ENCODE measurements at places on chromosomes 16 and 17.

GRCh38 chr17:78089576-78090281 lies 38.8 kb downstream of the TMC6 start:
- no peak for DNase-seq

GRCh38 chr17:76566988-76567431 lies 18.6 kb downstream of the ST6GALNAC2 start:
- DNase-seq, result no peak

GRCh38 chr16:7177875-7178274 lies 154.8 kb upstream of the RBFOX1 start:
- no peak for DNase-seq

DNA sequence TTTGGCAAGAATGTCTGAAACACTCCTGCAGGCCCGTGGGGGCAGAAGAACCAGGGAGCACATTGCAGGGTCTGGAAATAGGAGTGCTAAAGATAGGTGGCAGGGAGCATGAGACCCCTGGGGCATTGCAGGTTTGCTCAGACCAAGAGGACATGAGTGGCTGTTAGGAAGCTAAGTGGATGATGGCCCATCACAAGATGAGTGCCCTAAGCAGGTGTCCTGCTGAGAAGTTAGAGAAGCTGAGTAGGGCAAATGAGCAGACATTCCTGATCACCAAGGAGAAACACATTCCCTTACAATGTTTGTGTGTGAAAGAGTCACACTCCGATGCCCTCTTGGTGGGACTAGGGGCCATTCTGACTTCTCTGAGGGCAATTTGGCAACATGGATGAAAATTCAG lies 9.9 kb downstream of the MLYCD start:
- no peak for DNase-seq

DNA sequence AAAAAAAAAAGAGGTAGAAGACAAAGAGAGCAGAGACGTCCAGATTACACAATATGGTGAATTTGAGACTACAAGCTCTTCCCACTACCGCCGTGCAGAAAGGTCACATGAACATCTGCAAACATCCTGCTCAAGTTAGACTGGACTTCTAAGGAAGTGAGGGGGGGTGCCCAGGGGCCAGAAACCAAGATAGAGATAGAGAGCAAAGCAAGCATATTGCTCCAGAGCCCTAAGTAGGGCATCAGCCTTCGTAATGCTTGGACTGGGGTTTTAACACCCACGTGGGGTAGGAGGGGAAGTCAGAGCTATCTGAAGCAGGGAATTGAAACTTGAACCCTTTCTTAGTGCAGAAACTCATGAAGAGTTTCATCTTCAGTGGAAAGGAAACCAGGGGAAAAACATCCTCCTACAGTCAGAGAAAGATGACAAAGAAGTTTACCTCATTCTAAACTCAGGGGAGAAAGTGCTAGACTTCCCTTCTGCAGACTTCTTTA lies 8.7 kb downstream of the CLEC19A start:
- no peak for DNase-seq

GRCh38 chr16:30741461-30741914 lies 6.7 kb upstream of the PHKG2 start:
- no peak for DNase-seq

GRCh38 chr16:87407511-87408112 lies 15.5 kb downstream of the MAP1LC3B start:
- DNase-seq, result no peak

GRCh38 chr16:50165473-50165872 lies 12.4 kb downstream of the TENT4B start:
- no peak for DNase-seq

GRCh38 chr17:7910711-7911110 lies 5.4 kb downstream of the RNF227 start:
- no peak for DNase-seq

- no peak for DNase-seq
Measured at GRCh38 chr16:50581845-50582244, 33.6 kb downstream of the NKD1 start.

DNA sequence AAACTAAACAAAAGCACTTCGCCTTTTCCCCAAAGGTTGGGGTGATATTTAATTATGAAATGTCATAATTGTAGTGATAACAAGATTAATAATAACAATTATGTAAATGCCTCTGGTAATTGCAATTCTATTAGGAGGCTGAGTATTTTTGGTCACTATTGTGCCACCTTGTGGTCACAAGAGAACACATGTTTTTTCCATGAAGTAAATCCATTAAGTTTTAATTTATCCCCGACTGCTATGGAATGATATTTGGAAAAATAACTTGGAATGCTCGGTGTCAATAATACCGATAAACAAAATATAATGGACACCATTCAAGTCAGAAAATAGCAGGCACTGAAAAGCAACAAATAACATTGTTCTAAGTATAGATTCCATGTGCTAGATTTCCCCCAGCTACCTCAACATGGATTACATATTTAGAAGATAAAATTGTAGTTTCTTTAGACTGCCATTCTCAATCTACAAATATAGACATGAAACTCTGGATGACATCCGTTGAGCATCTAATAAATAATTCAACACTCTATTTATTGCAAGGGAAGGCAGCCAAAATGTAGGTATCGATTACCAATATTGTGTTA lies 25.0 kb upstream of the KCNJ2 start:
- no peak for DNase-seq

DNA sequence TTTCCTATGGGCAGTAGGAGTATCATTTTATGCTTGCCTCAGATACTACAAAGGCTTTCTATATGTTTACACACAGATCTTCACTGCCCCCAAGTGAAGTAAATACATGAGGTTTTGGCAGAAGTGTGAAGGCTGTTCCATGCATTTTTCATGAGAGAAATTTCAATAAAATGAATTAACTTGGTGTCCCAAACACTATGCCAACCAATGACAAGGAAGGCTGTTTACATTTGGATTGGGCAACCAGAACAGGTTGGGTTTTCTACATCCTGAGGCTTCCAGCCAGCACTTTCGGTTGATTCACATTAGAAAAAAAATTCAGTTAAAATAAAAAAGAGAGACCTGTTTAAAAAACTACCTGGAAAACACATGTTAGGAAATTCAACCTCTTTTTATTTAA lies 625.4 kb downstream of the KCNJ2 start:
- DNase-seq, result no peak

- DNase-seq, result no peak
Measured at GRCh38 chr16:4206680-4207079, 35.2 kb downstream of the SRL start.

DNA sequence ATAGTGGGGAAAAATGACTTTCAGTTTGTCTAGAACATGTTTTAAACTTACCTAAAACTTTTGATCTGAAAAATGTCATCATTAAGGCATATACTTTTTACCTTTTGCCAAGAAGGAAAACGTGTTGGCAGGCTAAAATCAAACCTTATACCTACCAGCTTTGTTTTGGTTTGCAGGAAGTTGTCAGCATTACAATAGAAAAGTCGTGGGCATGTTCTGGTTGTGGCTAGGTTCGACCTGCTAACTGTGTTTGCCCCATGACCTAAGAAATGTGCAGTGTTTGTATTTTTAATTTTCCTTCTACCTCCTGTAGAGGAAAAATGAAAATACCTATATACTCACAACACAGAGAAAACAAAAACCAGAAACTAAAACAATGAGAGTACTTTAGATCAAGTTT lies 13.0 kb downstream of the SKAP1 start:
- DNase-seq, result no peak

- no peak for DNase-seq
Measured at GRCh38 chr17:73719588-73720071, 75.4 kb upstream of the SDK2 start.

DNA sequence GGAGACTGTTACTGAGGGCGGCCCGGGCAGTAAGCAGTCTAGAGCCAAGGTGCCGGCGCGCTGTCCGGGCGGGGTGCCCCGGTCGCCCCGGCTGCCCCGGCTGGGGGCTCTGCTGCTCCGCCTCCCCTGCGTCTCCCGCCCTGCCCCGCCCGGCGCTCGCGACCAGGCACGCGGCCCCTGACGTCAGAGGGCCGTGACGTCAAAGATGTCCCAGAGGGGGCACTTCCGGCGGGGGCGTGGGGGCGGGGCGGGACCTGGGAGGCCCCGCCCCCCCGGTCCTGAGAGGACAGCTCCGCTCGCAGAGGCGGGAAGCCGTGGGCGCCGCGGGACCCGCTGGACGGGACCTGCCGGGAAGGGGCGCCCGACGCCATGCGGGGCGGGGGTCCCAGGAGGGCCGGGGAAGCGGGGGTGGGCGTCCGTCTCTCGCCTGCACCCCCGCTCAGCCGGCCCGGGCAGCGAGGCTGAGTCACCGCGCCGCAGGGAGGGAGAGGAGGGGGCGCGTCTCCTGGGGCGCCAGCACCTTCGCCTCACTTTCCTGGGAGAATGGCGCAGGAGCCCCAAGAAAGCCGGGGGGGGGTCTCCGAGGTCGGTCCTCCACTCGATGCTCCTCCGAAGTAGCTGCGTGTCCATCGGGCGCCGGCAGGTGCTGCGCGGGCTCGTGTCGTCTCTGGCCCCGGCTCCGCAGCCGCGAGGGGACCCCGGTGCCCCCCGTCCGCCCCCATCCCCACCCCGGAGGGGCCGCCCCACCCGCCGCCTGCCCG lies 4.4 kb upstream of the HIC1 start:
- peak; percentile 54 for DNase-seq

GRCh38 chr17:4696437-4696805 lies 7.5 kb downstream of the PELP1 start:
- DNase-seq, result no peak

GRCh38 chr17:38879878-38880665 lies 10.2 kb downstream of the LASP1 start:
- no peak for DNase-seq

- DNase-seq, result no peak
Measured at GRCh38 chr17:46026166-46027047, 27.4 kb downstream of the STH start.

DNA sequence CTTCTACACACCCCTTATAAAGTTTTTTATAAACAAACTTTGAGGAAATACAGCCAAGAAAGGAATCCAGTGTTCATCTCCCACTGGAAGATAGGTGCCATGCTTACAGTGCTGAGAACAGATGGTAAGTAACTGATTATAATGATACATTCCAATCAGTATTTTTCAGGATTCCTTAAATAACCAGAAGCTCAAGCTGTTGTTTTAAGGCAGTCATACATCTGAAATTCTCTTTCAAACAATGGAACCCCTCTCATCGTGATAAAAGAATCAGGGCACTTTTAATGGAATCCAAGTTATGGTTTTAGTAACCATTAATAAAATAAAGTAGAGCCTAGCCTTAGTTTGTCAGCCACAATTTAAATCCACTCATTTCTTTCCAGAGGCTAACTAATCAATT lies 56.1 kb upstream of the STAC2 start:
- DNase-seq, result no peak

GRCh38 chr17:28199115-28199514 lies 119.9 kb upstream of the TMEM97 start:
- DNase-seq, result no peak

DNA sequence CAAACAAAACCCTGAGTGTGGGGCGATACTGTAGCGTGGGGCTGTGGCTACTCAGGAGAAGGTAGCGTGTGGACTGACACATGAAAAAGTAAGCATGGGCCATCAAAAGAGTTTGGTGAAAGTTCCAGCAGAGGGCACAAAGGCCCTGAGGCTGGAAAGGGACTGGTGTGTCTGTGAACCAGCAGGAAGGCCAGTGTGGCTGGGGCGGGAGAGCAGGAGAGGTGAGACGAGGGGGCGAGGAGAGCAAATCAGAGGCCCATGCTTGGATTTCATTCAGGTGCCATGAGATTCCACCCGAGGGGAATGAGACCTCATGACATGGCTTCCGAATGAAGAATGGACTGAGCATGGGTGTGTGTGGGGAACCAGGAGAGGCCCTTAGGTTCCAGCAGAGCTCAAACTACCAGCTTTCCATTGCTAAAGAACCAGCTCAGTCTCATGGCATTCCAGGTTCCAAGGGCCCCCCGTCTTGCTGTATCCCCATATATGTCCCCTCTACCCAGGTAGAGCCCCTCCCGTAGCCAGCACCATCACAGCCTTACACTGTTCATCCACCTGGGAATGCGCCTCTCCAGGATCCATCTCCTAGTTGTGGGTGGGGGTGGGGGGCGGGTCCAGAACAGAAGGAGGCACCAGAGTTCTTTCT lies 31.1 kb downstream of the TRPV2 start:
- no peak for DNase-seq

DNA sequence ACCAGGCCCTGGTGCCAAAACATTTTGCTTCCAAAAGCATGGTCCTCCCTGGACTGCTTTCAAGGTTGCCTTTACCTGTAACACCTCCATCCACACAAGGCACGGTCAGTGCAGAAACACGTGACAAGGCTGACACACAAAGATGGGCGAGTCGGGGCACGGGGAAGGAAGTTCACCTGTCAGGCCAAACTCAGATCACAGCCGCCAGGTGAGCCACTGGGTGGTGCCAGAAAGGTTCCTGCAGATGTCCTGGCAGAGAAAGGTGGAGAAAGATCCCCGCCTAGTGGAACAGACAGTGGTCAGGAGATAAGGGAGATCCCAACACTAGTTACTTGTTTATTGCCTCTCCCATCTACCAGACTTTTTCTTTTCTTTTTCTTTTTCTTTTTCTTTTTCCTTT lies 155.3 kb downstream of the AIPL1 start:
- no peak for DNase-seq

DNA sequence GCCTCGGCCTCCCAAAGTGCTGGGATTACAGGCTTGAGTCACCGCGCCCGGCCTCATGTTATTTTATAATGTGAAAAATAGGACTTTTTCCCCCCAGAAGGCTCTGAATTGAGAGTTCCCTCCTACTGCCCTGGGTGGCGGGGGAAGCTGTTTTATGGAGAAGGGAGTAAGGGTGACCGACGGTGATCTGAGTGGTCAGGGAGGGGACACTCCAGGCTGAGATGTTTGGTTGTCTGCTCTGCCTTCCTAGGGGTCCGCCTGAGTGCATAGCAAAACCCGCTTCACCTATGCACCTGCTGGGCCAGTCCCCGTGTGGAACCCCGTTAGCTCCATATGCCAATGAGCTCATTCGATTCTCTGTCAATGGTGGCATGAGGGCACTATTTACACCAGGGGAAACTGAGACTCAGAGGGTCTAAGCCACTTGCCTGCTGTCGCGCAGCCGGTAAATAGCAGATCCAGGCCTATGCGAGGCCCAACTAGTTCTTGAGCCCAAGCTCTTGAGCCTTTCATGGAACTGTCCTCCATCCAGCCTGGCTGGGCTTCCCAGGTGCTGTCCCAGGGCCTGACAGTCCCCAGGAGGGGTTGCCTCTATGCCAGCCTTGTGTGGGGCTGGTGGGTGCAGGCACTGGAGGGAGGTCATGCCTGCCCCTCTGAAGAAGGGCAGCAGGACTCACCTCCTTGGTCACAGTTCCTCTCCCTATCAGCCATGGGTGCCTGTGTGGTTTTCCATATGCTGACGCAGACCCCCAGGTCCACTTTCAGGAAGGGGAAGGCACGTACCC lies 1.7 kb upstream of the GJD3 start:
- no peak for DNase-seq

DNA sequence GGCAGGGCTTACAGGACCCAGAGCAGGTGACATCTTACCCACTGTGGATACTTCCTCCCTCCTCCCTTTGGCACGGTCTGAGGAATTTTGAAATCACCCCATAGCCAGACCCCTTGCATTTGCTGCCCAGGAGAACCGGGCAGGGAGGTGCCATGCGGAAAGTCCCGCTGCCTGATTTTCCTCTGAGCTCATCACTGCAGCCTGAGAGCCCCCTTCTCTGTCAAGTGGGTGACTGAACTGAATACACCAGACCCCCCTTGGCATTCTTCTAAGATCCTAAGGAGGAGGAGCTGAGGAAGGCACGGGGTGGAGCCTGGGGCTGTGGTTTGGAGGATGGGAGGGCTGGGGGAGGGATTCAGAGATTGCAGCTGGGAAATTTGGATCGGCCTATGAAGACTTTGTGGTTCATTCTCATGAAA lies 173.4 kb downstream of the RAB11FIP4 start:
- DNase-seq, result no peak

Data from activated naive CD4-positive, alpha-beta T cell (primary cell).